Kidney tubule cell (primary cell): ENCODE measurements at places on chromosomes 13 and 19.

- DNase-seq: peak; percentile 82
Observed at GRCh38 chr13:20492641-20493040, 33.0 kb downstream of the CRYL1 start.

DNA sequence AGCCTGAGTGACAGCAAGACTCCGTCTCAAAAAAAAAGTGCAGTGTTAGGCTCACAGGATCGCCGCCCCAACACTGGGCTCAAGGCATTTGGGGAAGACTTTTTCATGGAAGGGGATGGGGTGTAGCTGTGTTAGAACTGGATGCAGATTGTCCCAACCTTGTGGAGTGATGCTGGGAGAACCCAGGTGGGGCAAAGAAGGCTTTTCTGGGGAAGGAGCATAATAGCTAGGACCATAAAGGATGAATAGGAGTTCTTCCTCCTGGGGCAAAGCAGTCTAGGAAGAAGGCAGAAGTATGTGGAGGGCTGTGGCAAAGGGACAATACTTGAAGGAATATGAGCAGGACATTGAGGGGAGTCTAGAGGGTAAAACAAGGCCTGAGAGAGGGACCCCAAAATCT lies 11.2 kb downstream of the TLE6 start:
- DNase-seq: no peak

DNA sequence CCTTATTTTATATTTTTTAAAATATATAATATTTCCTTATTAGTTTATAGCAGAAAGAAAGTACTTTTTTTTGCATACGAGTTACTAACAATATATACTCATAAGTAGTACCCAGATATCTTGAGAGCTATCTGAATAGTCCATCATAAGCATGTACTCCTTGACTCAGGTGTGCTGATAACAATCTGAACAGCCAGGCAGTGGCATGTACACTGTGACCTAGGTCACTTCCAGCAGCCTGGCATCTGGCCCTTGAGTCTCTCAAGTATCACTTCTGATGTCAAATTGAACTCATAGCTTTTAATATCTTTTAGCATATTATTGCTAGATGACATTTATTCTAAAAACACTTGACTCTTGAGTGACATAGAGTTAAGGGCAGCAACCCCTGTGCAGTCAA lies 1576.7 kb downstream of the SLITRK1 start:
- no peak for DNase-seq

GRCh38 chr13:108104736-108105135 lies 110.6 kb downstream of the LIG4 start:
- DNase-seq: no peak

GRCh38 chr13:58018020-58018419 lies 386.5 kb downstream of the PCDH17 start:
- peak; percentile 79 for DNase-seq

DNA sequence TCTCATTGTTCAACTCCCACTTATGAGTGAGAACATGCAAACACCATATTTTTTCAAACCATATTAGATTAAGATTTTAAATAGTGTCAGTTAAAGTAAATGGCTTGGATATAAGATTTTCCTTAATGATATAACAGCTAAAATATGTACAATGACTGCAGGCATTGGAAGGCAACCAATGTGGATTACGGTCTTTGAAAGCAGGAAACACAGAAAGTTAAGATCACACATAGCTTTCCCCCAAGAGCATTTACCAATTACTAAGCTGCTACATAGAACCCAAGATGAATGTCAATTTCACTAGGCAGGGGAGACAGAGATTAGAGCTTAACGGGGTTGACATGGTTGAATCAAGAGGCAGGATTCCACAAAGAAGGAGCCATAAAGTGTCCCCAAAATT lies 173.2 kb upstream of the TRPC4 start:
- no peak for DNase-seq

- DNase-seq: peak; percentile 28
Observed at GRCh38 chr19:42313096-42313839, at the start of gene TMEM145. TMEM145 (plus strand) TSS chr19:42313309; CDS start chr19:42313377, 68 bp downstream.
